ENCODE measurements at places on chromosomes 2 and 18.

- DNase-seq: no peak
Measured at GRCh38 chr2:61255580-61256437, 93.8 kb downstream of the C2orf74 start.

- no peak for DNase-seq
Measured at GRCh38 chr18:69658103-69658502, 257.4 kb downstream of the DOK6 start.

GRCh38 chr2:238438856-238439849 is 12.4 kb downstream of the ASB1 start:
- DNase-seq: no peak

- no peak for DNase-seq
Measured at GRCh38 chr2:72004201-72004915, 143.3 kb downstream of the CYP26B1 start.

DNA sequence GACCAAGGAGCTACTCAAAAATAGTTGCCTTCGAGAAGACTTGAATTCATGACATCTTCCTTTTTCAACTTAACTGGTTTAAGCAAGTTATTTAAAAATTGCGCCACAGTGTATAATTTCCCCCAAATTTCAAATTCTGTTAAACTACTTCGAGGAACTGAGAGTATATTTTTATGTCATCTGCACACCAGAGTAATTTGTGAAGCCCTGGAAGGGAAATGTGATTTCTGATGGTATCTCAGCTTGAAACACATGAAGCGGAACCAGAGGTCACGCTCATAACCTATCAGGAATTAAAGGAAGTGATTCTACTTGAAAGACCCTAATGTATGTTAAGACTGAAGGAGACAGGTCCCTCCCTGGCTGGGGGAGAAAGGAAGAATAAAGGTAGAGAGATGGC is 33.9 kb upstream of the DARS1 start:
- DNase-seq: no peak

- no peak for DNase-seq
Measured at GRCh38 chr18:38321262-38321661, 755.7 kb upstream of the CELF4 start.

GRCh38 chr2:162635706-162636105 is 202.9 kb downstream of the KCNH7 start:
- DNase-seq: no peak

DNA sequence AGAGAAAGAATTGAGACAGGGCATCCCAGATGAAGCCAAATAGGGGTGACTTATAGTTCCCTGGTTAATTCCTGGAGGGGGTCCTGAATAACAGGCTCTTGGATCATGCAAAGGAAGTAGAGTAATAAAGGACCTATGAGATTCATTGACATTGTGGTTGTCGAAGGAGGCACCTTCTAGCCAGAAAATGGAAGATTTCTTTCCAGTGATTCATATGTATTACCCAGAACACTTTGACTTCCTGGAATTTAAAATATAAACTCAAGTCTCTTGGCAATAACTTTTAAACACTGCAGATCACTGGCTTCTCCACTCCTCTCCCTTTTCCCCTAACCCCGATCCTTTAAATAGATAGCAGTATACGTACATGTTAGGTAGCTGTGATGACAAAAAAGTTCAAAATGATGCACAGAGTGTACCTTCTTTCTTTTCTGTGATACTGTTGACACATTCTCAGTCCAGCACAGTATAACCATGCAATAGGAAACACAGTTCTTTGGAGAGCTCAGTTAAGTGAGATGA is 211.8 kb downstream of the LTBP1 start:
- no peak for DNase-seq

DNA sequence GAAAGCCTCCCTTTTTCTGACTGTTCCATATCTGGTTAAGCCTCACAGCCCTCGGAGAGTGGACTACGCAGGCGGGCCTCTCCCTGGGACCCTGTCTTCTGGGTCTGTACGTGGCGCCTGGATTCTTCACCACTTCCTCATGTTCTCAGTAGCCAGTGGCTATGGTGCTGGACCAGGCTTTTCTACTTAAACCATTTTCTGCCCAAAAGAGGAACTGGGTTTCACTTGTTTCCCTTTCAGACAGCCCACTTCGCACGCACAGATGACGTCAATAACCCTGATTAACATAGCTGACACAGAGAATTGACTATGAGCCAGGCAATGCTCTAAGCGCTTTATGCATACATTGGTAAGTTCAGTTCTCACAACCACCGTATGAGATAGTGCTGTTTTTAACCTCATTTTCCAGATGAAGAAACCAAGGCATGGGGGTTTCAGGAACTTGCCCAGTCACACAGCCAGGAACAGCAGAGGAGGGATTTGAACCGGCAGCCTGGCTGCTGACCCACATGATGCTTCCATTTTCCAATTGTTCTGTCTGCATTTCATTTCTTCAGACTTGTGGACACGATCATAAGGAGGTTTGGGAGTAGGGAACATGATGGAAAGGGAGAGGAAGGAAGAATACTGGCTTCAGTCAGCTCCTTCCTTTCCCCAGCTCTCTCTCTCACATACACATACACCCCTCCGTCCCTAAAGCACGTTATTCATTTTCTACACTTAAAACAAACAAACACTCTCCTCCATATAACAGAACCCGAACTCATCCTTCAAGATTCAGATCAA is 41.7 kb downstream of the MYOM1 start:
- no peak for DNase-seq

GRCh38 chr2:33634261-33634910 is 35.3 kb upstream of the FAM98A start:
- no peak for DNase-seq

DNA sequence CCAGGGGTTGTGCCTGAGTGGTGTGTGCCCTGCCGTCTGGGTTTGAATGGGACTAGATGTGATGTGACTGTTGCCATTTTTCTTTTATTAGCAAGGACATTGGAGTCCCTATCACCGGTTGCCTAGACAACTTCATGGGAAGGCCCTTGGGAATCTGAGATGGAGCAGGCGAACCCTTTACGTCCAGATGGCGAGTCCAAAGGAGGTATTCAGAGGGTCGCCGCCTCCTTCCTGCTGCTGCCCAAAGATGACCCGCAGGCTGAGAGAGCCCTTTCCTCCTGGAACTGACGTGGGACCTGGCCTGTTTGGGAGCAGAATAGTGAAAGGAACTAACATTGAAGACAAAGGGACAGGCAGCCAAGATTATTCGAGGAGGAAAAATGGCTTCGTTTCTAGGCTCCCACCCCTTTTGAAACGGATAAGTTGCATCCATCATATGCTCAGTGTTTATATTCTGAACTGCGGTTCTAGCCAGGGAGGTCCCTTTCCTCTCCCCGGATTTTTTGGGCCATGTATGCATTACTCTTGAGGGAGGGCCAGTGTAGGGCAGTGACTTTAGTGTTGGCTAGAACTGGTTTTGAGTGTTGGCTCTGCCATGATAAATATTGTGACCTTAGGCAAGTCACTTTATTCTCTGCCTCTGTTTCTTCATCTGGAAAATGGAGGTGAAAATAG is 673 bp downstream of the CENPO start:
- DNase-seq: no peak

GRCh38 chr2:111653103-111653624 is 230.8 kb downstream of the ANAPC1 start:
- no peak for DNase-seq

DNA sequence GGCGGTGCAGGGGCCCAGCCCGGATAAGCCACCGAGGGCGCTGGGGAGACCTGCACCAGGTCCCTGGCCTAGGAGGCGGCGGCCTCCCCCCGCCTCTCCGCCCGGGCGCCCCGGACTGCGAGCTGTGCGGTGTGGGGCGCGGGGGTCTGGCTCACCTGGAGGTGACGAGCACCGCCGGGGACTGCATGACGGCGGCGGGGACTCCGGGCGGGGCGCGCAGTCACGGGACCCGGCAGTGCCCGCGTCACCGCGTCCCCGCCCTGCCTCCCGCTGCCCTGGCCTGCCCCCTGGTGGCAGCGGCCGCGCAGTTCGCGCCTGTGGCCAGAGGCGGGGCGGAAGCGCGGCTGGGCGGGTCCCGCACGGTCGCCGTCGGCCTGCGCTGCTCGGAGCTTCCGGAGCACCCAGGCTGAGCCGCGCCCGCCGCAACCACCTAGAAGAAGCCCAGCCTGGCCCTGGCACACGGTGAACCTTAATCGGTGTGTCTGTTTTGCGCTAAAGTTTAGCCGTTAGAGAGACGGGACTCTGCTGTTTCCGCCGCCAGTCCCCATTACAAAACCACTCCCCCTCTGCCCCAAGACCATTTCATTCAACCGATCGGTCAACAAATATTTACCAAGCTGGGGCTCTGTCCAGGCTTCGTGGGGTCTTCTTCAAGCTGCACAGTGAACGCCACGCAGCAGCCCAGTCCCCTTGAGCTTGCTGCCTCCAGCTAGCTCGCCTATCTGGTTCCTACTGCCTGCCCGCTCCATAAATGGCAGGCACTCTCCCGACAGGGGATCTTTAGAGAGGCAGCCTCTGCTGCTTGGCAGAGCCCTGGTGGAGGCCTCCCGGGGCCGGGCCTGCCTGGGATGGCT is at the start of gene HS1BP3:
Gene HS1BP3, minus strand, starts transcription at position 222 of the 854 bp plus-strand sequence. Its CDS starts 35 bp downstream, at position 187.
- DNase-seq: peak; percentile 70

DNA sequence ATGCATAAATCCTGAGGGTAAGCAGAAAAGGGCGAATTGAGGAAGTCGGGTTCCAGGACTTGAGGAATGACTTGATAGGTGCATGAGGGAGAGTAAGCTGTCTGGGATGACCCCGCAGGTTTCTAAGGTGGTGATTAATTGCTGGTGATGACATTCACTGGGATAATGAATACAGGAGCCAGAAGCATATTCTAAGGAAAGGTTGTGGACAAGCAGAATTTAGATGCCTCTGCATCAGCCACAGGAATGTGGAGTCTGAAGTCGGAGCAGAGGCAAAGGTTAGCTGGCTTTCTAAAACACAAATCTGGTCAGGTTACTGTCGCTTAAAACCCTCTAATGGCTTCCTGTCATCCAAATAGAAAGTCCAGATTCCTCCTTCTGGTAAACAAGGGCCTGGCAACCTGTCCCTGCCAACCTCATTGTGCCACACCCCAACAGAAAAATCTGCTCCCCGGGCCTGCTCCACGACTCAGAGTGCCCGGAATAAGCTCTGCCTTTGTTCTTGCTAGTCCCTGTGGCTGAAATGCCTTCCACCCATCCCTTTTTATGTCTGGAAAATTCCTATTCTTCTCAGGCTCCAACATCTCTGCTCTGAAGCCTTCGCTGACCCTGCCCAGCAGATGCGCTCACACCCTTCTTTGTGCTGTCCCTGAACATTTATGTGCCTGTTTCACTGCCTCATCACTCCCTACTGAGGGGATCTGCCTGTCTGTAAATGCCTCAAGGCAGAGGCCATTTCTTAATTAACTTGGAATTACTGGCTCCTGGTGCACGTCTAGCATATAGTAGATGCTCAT is 11.3 kb upstream of the TMEM214 start:
- DNase-seq: no peak

GRCh38 chr18:60775978-60776377 is 403.4 kb upstream of the MC4R start:
- DNase-seq: no peak

GRCh38 chr2:157476953-157477709 is 33.2 kb upstream of the CYTIP start:
- no peak for DNase-seq

GRCh38 chr2:55363636-55364035 is 56.0 kb downstream of the CCDC88A start:
- DNase-seq: no peak

DNA sequence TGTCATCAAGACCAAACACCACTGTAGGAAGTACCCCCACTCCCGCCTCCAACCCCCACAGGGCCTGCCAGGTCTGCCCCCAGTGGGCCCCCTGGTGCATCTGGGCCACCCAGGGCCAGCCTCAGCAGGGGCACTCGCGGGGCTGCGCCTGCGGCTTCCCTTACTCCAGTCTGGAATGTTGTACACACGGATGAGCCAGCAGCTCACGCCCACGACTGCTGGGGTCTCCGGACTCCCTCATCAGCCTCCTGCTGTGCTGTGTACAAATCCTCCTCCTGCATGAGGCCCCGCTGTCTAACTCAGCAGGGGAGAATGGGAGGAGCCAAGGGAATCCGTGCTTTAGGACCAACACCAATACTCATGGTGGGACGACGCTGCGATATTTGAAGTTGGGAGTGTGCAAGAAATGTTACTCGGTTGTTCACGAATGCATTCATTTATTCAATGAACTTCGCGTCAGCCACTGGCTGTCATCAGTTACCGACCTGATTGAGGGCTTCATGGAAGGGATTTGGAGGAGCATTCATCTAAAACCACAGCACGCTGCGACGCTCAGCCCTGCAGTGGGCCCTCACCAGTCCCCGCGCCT is 654 bp upstream of the ASB1 start:
- DNase-seq: peak; percentile 19

DNA sequence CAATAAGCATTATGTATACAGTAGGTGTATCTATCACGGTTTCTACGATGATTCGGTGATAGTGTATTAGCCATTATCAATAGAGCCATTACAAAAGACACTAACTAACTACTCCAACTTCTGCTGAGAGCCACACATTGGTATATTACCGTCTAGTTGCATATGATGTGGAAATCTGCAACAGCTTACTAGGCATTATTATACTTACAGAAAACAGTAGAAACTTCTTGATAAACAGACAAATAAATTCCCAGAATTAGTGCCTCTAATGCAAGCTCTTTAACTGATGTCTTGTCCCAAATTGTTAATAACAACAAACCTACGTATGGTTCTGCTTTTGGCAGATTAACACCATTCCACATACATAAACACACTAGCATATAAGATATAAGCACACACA is 1923.0 kb upstream of the PIK3C3 start:
- DNase-seq: no peak

GRCh38 chr2:10202131-10202665 is 79.7 kb downstream of the RRM2 start:
- DNase-seq: no peak

DNA sequence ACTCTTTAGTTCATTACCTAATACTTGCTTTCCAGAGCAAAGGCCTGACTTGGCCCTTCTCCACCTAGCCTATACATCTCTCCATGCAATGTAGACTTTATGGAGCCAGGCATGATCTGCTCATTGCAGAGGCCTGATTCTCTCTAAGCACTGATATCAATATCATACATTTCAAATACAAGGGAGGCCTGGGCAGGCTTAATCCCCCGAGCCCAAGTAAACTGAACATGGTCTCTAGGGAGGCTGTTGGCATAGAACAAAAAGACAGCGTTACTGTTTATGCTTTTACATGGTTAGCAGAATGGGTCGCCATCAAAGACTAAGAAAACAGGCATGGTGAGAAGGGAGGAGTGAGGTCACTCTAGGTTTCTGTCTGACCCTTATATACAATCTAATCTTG is 695.1 kb downstream of the ZEB2 start:
- peak; percentile 37 for DNase-seq
